Activated CD4-positive, alpha-beta T cell treated with anti-CD3 and anti-CD28 coated beads, Interleukin-2, amount 50 U/mL, for 24 hours (primary cell): ENCODE measurements at places on chromosomes 2 and 18.

- DNase-seq = no peak
These were observed 16.2 kb downstream of the CYP26B1 start for GRCh38 chr2:72131371-72131891.

GRCh38 chr2:19195661-19196060 is 162.8 kb downstream of the OSR1 start:
- DNase-seq = no peak

DNA sequence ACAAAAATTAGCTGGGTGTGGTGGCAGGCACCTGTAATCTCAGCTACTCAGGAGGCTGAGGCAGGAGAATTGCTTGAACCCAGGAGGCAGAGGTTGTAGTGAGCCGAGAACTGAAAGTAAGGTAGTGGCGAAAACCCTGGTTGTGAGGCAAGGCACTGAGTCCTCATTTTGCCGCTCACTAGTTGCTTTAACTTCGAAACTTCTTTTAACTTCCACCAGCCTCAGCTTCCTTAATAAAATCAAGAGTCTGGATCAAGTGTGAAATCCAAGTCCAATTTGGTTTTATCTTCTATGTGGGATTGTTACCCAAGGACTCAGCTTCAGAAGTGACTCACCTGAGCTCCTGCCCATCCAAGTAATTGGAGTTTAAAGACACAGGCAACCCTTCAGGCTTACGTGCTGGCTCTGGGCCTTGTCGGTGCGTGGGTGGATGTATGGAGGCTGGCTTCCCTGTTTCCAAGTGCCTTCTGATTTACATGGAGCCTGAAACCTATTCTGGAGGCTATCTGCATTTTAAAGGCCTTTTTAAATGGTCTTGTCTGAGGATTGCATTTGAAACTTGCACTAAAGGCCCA is 374.2 kb upstream of the ID2 start:
- DNase-seq = no peak

- no peak for DNase-seq
These were observed 8.7 kb downstream of the TYMS start for GRCh38 chr18:666177-666576.

GRCh38 chr2:120483355-120483754 is 137.4 kb downstream of the INHBB start:
- DNase-seq = no peak

- no peak for DNase-seq
These were observed 158.4 kb downstream of the FMNL2 start for GRCh38 chr2:152493417-152493816.

DNA sequence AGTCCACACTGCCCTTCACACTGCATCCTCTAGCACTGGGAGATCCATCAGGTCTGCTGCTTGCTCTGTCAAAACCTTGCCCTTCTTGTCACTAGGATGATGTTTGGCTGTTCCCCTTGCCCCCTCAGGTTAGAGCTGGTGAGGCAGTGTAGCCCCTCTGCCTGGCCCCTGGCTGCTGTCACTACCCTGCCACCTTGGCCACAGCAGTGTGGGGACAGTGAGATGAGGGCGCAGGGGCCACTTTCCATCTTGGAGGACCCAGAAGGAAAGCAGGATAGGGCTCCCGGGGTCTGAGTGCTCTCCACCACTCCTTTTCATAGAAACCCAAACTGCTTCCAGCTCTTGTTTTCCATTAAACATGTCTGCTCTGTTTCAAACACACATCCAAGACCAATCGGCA is 19.9 kb downstream of the THSD7B start:
- DNase-seq = no peak

GRCh38 chr2:43194121-43194869 is 32.1 kb downstream of the ZFP36L2 start:
- no peak for DNase-seq

DNA sequence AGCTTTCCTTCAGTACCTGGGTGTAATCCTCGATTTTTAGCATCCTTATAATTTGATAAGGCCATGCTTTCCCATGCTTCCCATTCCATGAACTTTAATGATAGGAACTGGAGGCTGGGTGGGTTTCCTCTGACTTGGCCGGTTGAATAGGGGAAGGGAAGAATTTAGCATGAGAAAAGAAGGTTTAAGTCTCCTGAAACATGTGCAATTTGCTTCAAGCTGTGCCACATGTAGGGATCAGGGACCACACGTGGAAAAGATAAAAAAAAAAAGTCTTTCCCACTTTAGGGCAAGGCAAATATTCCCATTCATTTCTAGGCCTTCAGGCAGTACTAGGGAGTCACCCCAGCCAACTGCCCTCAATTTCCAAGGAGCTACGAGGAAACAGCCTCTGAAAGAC is 900.3 kb downstream of the DSC3 start:
- no peak for DNase-seq

GRCh38 chr18:27921904-27922751 is 254.8 kb downstream of the CDH2 start:
- DNase-seq = no peak

DNA sequence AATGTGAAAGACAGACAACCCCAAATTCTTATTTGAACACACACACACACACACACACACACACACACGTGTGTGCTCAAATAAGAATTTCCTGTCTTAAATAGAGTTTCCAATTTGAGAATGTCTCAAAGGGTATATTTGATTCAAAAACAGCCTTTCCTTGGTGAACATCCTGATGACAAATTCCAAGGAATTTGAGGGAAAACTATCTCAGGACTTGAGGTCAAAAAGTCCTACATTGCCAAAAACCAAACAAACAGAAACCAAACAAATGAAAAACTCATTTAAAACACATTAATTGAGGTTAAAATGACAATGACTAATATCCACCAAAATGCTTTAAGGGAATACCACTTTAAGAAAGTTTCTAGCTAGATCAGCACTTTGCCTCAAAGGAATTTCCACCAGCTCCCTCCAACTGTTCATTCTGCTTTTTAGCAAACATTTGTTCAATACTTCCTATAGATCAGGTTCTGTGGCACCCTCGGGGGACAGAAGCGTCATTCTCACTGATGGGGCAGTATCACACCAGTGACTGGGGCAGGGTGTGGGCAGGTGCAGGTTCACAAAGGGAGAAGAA is 232.1 kb upstream of the TRIB2 start:
- no peak for DNase-seq

GRCh38 chr18:40046596-40046995 is 1908.4 kb upstream of the PIK3C3 start:
- no peak for DNase-seq

DNA sequence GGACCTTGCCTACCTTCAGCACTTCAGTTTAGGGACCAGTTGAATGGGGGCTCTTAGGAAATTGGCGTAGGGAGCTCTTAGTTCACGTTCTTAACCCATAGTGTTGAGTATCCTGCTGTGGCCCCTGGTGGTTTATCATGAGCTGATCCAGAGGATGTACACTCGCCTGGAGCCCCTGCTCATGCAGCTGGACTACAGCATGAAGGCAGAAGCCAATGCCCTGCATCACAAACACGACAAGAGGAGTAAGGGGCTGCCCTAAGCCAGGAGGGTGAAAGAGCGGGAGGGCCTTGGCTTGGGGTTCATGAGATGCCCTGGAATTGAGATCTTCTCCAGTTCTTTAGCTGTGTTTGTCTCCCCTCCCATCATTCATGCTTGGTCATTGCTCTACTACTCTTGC is 2.9 kb downstream of the RETREG2 start:
- no peak for DNase-seq

GRCh38 chr18:29008809-29009208 is 831.9 kb upstream of the CDH2 start:
- DNase-seq = no peak

- DNase-seq = no peak
These were observed 91.5 kb upstream of the PARD3B start for GRCh38 chr2:204453730-204454167.

DNA sequence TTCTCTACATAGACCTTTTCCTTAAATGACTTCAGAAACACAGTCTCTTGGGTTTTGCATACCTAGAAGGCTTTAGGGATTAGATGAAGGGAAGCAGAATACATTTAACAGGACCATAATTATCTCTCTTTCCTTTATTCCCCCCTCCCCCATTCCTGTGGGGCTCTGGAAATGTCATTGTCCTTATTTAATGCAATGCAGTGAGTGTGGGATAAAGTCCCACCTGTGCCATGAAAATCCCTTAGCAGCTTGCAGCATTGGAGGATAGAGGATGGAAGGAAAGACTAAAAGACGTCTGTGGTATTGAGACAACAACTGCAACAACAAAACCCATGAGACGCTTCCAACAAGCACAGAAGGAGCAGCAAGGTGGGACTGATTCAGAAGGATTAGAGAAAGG is 117.8 kb upstream of the DCC start:
- DNase-seq = no peak

GRCh38 chr18:7876354-7877104 is 309.4 kb downstream of the PTPRM start:
- no peak for DNase-seq

DNA sequence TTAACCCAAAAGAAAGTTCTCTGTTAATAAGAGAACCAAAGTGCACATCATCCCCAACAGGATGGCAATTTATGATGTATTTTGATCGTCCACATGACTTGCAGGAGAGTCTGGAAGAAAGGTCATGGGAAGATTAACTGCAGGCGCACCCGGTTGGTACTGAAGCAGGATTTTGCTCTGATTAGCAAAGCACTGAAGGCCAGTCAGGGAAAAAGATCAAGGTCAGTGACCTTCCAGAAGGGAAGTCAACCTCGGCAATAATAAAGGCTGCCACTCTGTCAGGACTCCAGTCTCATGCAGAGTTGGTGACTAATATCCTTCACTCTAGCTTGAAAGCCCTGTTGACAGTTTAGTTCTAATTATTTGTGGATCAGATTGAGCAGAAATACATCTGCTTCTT is 432.7 kb upstream of the RAB12 start:
- DNase-seq = no peak

GRCh38 chr2:24494410-24494809 is 3.4 kb downstream of the NCOA1 start:
- no peak for DNase-seq

GRCh38 chr2:207816546-207816945 is 46.8 kb upstream of the FZD5 start:
- DNase-seq = no peak

GRCh38 chr2:174699993-174700766 is 64.1 kb downstream of the CHRNA1 start:
- DNase-seq = no peak

DNA sequence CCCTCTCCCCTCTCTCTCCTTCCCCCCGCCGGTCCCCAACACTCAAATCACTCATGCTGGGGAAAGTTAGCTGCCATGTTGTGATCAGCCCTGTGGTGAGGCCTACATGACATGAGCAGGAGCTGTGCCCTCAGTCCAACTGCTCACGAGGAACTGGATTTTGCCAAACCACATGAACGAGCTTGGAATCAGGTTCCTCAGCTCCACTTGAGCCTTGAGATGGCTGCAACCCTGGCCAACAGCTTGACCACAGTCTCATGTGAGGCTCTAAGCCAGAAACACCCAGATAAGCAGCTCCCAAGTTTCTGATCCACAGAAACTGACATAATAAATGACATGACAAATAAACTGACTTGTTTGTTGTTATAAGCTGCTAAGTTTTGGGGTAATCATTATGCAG is 38.4 kb downstream of the ARL4C start:
- no peak for DNase-seq
